ENCODE measurements at places on chromosomes 6 and 20.
A peak's percentile ranks its signal among the peaks of the same experiment; 100 is the strongest.

DNA sequence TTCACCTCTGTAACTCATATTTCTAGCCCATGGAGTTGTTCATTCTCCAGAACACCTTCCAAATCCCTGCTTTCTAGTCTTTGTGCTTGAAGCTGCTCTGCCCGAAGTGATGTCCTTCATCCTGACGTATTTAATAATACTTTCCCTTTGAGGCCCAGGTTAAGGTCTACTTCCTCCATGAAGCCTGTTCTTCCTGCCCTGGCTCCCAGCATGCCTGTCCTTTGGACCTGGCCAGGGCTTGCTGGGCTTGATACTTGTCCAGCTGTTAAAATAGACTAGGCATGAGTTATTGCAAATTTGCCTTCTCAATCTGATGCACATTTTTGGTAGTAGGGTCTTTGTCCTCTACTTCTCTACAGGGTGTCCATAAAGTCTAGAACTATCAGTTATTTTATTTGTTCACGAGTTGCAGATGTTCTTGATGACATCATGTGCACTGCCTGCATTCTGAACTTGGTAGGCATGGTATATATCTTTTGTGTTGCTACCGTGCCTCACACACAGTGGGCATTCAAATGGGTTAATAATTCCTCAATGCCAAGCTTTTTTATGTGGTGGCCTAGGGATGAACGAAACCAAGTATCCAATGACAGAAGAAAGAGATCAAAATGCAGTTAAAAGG is 3.1 kb upstream of the MAP7 start:
- no peak for DNase-seq

DNA sequence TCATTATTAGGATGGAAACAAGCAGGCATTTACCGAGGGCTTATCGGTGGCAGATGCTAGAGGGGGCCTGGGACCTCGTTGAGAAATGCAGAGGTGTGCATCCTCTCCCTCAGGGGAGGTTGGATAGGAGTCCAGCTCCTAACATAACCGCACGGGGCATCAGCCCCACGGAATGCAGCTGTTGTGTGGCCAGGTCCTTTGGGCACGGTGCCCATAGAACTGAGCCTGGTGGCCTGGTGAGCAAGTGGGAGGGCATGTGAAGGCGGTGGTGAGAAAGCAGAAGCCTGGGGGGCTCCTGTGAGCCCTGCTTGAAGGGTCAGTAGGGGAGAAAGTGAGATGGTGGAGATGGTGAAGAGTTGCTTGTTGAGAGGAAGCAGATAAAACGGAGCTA is 143.7 kb downstream of the CDH26 start:
- no peak for DNase-seq

DNA sequence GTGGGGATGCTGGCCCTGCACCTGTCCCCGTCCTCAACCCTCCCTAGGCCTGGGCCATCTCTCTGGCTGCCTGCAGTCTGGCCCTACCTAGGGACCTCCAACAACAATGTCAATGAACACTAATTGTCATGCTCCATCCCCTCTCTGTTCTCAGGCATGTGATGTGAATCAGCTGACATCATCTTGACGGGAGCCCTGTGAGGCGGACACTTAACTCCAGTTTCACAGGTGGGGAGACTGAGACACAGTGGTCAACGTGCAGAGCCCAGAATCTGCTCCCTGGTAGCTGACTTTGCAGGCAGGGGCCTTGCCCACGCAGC is 762 bp upstream of the TCEA2 start:
- DNase-seq, result no peak

DNA sequence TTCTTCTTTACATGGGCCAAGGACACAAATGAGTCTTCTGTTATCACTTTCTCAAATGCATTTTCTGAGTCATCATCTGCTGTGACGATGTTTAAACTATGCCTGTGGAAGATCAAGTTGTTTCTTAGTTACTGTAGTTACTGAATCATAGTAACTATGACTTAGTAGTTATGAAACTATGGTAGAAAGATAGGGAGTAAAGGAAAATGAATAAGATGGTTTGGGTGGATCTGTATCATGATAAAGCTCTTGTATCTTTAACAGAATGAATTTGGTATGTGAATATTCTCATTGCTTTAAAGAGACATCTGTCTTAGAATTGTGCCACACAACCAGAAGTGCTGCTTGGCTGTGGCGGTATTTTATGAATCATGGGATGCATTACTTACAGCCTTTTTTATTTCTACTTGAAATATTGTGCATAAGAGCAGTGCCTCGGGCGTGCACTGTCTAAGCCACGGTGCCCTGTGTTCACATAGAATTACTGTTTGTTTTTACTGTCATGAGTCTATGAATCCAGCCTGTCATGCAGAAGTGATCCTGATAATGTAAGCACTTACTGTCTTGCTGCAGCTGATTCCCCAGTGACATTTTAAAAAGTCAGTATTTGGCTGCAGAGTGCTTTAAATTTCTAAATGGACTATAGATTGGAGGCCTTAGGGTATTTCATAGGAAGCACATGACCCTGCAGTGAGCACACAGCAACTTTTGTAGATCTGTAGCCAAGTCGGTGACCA is 215.2 kb downstream of the TMEM242 start:
- DNase-seq, result no peak

- no peak for DNase-seq
Observed at GRCh38 chr6:147108259-147108910, 95.8 kb upstream of the STXBP5 start.

- no peak for DNase-seq
Observed at GRCh38 chr20:573414-574296, 30.1 kb upstream of the CSNK2A1 start.

DNA sequence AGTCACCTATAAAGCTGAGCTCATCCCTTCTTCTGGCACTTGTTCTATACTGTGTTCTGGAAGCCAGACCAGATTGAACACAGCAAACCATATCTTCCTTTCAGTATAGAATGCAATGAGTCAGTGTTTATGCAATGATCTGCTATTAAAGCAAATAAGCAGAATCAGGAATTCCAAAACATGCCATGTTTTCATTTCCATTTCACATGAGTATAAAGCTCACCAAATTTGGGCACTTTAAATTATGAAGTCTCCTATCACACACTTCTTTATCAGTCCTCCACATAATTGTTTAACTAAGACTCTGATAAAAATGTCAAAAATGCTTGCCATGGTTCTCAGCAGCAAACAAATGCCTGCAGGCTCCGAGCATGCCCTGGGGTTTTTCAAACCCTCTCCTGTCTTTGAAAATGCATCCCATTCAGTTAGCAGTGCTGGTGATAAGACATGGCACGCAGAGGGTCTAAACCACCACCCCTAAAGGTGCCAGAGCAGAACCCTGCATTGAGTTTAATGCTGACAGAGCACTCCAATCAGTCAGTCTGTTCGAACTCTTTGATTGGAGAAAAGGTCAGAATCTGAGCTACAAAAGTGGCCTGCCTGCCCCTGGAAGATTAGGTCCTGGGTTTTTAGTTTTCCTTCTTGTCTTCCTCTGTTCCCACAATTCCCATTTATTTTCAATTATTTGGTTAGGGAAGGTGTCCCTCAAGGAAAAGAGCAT is 234.1 kb downstream of the GMPR start:
- no peak for DNase-seq

DNA sequence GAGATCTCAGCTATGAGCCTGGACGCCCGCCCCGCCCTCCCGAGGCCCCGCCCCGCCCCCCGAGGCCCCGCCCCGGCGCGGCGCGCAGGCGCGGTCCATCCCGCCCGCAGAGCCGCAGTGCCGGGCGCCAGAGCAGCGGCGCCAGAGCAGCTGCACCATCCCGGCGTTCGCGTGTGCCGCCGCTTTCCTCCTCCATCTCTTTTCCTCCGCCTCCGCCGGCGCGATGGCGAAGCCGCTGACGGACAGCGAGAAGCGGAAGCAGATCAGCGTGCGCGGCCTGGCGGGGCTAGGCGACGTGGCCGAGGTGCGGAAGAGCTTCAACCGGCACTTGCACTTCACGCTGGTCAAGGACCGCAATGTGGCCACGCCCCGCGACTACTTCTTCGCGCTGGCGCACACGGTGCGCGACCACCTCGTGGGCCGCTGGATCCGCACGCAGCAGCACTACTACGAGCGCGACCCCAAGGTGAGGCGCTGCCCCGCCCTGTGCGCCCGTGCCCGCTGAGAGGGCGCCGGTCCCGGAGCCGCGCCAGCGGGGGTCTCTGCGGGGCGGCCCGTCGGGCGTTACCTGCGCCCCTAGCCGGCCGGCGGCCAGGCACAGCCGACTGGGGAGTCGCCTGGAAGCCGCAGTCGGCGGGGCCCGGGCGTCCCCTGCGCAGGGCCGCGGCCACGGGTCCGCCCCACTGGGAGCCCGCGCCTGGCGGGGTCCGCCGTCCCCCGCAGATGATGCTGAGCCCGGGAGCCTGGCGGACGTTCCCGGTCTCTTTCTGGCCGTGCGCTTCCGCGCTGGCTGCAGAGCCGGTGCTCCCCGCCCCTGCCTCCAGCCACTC is at the start of gene PYGB:
Gene PYGB (plus strand): TSS at position 130 of the 830 bp plus-strand sequence. CDS start 94 bp downstream, at position 224.
- DNase-seq, result peak; percentile 81

DNA sequence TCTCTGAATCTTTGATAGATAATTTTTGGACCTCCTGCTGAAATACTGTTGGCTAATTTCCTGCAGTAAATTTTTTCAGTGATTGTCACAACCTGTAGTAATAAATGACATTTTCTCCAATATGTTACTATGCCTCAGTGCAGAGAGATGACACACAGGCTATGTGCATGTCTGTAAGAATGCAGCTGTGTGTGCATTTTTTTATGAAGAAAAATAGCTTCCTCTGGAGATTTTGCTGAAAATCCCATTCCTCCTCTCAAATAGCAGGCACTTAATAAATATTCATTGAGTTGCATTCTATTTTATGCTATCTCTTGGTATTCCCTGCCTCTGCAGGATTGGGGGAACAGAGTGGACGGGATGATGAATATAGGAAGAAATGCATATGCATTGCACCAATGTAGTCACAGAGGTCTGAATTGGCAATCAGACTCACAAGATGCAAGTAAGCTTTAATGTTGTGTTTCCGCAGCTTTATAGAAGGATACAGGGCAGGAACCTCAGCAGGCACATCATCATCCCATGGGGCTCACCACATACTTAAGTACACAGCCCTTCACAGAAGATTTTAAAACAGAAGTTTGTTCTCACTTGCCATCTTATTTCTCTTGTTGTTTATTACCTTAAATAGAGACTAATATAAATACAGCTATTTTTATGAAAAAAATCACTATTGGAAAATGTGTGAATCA is 474.7 kb downstream of the EPM2A start:
- no peak for DNase-seq

DNA sequence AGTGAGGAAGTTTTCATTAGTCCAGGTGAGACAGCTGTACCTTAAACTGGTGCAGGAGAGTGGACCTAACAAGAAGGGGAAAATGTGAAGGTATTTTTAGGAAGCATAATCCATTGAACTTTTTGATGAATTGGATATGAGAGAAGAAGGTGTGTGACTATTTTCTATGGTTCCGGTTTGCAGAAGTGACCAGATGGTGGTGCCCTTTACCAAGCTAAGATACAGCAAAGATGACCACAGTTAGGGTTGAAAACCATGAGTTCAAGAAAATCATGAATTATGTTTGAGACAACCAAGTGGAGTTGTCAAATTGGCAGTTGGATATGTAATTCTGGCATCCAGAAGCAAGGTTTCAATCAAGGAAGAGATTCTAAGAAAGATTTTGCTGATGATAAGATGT is 61.9 kb upstream of the NRSN1 start:
- DNase-seq, result no peak

GRCh38 chr6:137871831-137872454 is 4.9 kb downstream of the TNFAIP3 start:
- no peak for DNase-seq

DNA sequence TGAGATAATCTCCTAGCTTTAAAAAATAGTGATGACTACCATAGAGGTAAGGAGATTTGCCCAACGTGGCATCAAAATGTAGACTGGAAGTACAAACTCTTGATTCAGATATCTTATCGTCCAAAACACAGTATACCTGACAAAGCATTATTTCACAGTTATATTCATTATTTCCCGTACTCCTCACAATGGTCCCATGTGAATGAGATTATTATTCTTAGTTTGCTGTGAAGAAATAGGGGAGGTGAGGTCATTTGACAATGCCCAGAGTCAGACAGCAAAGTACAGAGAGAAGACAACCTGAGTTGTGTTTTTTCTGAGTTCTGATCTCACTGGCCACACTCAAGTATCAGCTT is 1.2 kb upstream of the TFB1M start:
- no peak for DNase-seq

- DNase-seq, result no peak
Observed at GRCh38 chr20:60950561-60950960, 301.5 kb upstream of the CDH4 start.

DNA sequence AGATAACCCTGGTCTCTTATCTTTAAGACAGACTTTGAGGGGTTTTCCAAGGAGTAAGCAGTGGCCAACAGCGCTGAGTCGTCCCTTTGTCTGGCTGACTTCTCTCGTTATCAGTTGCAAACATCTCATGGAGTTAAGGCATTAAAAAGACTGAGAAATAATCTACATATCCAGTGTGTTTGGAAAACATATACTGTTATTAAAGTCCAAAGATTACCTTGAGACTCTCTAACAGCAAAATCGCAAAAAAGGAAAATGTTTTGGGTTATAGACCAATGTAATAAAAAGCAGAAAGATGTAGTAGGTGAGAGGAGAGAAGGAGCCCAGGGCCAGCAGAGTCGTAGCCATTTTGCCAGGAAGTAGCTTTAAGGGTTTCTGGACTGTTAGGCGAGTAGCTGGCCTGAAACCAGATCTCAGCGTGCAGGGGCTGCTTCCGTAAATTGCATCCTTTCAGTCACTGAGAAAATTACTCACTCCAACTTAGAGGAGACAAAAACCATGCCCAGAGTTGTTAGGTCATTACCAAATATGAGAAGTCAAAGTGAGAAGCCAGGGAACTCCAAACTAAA is 24.6 kb downstream of the MYLK4 start:
- no peak for DNase-seq

All from right atrium auricular region (tissue), 2 donors.